Fibroblast of skin of left biceps (primary cell): ENCODE measurements at places on chromosomes 12 and 14.

GRCh38 chr12:101027200-101027599 lies 182.8 kb downstream of the SLC5A8 start:
- DNase-seq = no peak

DNA sequence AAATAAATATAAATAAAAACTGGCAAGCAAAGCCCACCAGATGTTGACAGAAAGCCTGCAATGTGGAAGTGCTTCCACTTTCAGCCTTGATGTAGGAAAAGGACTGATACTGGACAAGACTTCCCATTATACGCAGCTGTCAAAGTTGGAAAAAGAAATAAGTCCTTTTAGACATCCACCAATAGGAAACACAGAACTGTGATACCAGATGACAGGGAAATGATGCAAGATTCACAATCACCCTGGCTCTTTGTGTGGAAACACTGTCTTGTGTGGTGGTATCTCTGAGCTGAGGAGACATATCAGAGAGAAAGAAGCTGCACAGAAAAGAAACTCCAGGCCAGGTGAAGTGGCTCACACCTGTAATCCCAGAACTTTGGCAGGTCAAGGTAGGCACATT lies 13.8 kb upstream of the METAP2 start:
- DNase-seq = no peak

- DNase-seq = no peak
These were observed 73.2 kb downstream of the TTC6 start for GRCh38 chr14:37668646-37669045.

DNA sequence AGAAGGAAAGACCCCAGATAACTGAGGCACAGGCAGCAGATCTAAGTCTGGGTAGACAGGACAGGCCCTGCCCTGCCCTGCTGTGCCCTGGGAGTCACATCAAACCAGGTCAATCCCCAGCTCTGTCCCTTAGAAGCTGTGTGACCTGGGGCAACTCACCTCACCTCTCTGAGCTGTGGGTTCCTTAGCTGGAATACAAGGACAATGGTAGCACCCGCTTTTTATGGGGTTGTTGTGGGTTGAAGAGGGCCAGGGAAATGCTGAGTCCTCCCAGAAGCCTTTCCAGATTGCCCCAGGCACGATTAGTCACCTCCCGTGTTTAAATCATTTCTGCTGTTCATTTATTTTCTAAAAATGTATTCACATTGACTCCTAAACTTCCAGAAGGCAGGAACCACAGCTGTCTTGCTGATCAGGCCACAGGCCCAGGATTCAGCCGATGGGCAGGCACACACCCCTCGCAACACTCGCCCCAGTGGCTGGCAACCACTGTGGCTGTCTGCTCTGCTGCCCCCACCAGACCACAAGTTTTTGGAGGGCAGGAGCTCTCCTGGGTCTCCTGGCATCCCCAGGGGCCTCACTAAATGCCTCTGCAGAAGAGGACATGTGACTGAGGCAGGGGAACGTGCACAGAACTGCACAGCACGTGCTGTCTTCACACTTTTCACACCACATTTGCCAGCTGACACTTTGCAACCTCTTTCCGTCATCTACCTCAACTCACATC lies 3.0 kb downstream of the SELPLG start:
- DNase-seq = no peak

GRCh38 chr12:47775100-47775911 lies 2.3 kb downstream of the SLC48A1 start:
- no peak for DNase-seq
